ENCODE measurements at places on chromosomes 16 and 17. TPM values are rescaled to one million over a fixed set of nuclear protein-coding genes. Genes with fewer than 3 reads are reported as not detected.
A peak's percentile ranks its signal among the peaks of the same experiment; 100 is the strongest.

UTS2R gene
- total RNA-seq: 0.22 TPM

PDILT gene
- not detected for total RNA-seq

- H3K4me3 ChIP-seq: no peak overlapping the region
- DNase-seq: peak; percentile 90
- H3K36me3 ChIP-seq: peaks cover 86% of the 10 kb centered on the region
- no peaks in the 10 kb centered on the region for H3K27me3 ChIP-seq
- H3K27ac ChIP-seq: peak overlapping the region; percentile 43
These were observed 9.8 kb downstream of the TMEM208 start for GRCh38 chr16:67236563-67237395.

- H3K4me3 ChIP-seq: peak overlapping the region; percentile 90
- H3K36me3 ChIP-seq: peaks cover 36% of the 10 kb centered on the region
- peaks cover 9% of the 10 kb centered on the region for H3K4me1 ChIP-seq
- peak overlapping the region; percentile 76 for H3K27ac ChIP-seq
- peaks cover 11% of the 10 kb centered on the region for H3K27me3 ChIP-seq
These were observed 816 bp downstream of the HSBP1 start for GRCh38 chr16:83808573-83809014.

DNA sequence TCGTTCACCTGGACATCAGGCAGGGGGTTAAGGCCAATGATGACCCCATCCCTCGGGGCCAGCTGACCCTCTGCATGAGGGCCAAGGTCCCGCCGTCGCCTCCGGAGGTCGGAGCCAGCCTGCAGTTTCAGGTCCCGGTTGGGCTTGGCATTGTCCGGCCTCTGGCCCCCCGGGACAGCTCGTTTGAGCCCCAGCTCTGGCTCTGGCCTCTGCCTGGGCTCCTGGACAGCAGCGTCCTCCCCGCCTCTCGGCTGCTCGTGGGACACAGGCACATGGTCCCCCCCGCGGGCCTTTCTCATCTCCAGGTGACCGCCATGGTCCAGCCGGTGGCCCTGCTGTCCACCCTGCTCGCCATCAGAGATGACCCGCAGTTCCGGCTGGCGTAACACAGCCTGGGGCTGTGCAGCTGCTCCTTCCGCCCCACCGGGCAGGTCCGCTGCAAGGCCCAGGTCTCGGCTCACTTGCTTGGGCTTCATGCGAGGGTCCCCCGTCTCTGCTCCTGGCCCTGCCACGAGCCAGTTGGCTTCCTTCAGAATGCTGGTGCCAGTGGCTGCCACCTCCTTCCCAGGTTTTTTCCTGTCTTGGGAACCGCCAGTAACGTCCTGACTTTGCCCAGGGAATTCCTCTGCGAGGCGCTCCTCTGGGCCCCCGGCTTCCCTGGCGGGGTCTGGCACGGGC is 6.7 kb downstream of the NDUFAF8 start:
- H3K27ac ChIP-seq: no peak overlapping the region
- peaks cover 68% of the 10 kb centered on the region for H3K4me1 ChIP-seq
- DNase-seq: no peak
- no peaks in the 10 kb centered on the region for H3K27me3 ChIP-seq
- peaks cover 28% of the 10 kb centered on the region for H3K36me3 ChIP-seq
- no peak overlapping the region for H3K4me3 ChIP-seq

DNA sequence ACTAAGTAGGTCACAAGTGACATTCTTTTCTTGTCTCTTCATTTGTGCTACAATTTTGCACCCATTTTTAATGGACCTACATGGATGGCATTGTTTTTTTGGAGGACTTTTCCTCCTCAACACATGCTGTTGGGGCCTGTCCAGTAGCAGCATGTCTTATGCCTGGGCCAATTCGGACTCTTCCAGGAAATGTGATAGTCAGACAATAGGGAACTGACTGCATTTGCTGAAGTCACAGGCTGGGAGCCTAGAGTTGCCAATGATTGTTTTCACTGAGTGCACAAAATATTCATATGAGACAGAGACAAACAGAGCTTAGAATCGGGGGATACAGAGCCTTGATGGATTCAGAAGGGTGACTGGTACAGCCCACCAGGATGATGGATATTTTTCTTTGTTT is 867.3 kb upstream of the GOT2 start:
- no peaks in the 10 kb centered on the region for H3K36me3 ChIP-seq
- no peak for DNase-seq
- no peak overlapping the region for H3K27ac ChIP-seq
- H3K27me3 ChIP-seq: no peaks in the 10 kb centered on the region

GRCh38 chr17:53058031-53058430 is 764.7 kb upstream of the KIF2B start:
- no peaks in the 10 kb centered on the region for H3K27me3 ChIP-seq
- no peak for DNase-seq
- H3K27ac ChIP-seq: no peak overlapping the region

- DNase-seq: no peak
- no peaks in the 10 kb centered on the region for H3K27me3 ChIP-seq
- no peak overlapping the region for H3K27ac ChIP-seq
These were observed 117.8 kb upstream of the METRNL start for GRCh38 chr17:82961366-82962162.

GRCh38 chr16:4358831-4359561 is 7.9 kb upstream of the PAM16 start:
- H3K27me3 ChIP-seq: no peaks in the 10 kb centered on the region
- H3K27ac ChIP-seq: no peak overlapping the region
- peaks cover 43% of the 10 kb centered on the region for H3K4me1 ChIP-seq
- H3K4me3 ChIP-seq: no peak overlapping the region

Data from K562 (cell line).